H54 (cell line): ENCODE measurements at places on chromosomes 1 and 21.
A peak's percentile ranks its signal among the peaks of the same experiment; 100 is the strongest.

GRCh38 chr1:211329764-211330201, 3.1 kb downstream of the TRAF5 start:
- DNase-seq, result no peak

- DNase-seq, result peak; percentile 49
Measured at GRCh38 chr1:206021626-206022365, 1.9 kb downstream of the CTSE start.

GRCh38 chr1:93566227-93566626, 115.4 kb downstream of the BCAR3 start:
- DNase-seq, result no peak

GRCh38 chr1:52662645-52663313, 29.8 kb downstream of the SHISAL2A start:
- DNase-seq, result peak; percentile 43

DNA sequence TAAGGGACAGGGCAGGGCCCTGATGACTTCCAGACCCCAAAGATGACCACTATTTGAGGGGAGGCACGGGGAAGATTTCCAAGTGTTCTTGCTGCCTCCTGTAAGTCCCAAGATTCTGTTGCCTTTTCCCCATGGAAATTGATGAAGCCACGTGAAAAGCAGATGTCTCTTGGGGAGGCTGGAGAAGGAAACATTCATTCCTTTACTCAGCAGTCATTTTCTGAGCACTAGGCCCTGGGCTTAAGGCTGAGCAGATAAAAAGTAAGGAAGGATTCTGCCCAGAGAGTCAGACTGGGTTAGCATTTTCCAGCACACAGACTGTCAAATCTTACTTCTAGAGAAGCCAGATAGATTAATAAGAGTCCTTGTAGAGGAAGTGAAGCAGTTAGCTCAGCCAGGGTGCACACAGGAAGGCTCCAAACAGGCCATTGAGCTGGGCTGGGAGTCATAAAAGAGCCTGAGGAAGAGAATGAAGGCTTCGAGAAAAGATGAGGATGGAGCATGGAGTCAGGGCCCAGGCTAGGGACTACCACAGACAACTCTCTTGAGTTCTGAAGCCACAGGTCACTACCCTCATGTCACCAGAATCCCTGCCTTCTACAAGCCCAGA, 10.1 kb downstream of the EXTL1 start:
- no peak for DNase-seq

- peak; percentile 32 for DNase-seq
Measured at GRCh38 chr1:220680085-220680687, 10.0 kb upstream of the C1orf115 start.

DNA sequence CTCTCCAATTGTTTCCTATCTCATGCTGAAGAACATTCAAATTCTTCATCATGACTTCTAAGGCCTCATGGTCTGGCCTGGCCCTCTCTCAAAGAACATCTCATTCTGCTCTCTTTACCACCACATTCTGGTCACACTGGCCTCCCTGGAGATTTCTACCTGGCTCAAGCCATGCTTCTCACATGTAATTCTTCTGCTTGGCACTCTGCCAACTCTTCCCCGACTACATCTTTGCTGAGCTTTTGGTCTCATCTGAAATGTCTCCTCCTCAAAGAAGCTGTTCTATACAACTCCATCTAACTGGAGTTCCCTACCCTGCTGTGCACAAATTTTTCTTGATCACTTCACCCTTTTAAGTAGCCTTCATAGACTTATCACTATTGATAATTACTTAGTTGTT, 1.4 kb upstream of the TBX19 start:
- no peak for DNase-seq

DNA sequence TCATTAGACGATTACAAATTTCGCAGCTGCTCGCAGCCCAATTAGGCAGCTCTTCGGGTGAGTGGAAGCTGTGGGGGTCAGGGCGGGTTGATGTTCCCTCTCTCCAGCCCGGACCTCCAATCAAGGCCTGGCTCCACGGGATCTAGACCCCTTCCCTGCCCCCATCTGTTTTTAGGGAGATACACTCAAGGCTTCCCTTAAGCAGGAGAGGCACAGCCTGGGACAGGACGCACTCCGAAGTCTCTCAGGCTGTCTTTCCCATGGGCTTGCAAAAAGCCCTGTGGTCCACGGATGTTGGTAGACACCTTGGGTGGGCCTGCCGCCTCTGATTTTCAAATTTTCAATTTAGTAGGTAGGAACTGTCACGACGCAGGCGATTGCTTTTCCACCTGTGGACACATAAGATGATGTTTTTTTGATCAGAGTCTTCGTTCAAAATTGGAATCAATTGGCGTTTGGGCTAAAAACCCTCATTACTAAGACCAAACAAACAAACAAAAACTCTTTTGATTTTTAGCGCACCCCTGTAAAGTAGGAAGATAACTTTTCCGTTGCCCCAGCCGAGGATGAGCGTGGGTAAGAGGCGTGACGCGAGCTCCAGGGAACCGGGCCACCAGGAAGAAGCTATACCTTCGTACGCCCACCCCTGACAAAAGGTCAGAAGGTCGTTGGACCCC, 2.5 kb upstream of the LHX8 start:
- no peak for DNase-seq

- no peak for DNase-seq
Measured at GRCh38 chr1:119646521-119647227, 1.4 kb downstream of the ZNF697 start.

DNA sequence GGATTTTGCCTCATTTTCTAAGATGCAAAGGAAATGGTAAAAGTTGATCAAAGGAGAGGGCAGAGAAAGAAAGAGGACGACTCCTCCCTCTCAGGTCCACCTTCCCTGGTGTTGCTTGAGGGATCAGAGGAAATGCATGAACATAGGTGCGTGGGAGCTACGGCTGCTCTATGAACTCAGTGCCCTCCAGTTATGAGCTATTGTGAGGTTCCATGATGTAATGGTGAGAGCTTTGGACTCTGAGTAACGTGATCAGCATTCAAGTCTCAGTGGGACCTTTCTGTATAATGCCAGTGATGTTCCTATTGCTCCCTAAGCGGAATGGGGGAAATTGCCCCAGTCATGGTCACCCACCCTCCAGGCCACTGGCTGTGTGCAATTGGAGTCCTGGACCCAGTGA, 25.9 kb upstream of the NBPF3 start:
- DNase-seq, result no peak

GRCh38 chr21:45445369-45445768, 40.4 kb downstream of the COL18A1 start:
- no peak for DNase-seq

DNA sequence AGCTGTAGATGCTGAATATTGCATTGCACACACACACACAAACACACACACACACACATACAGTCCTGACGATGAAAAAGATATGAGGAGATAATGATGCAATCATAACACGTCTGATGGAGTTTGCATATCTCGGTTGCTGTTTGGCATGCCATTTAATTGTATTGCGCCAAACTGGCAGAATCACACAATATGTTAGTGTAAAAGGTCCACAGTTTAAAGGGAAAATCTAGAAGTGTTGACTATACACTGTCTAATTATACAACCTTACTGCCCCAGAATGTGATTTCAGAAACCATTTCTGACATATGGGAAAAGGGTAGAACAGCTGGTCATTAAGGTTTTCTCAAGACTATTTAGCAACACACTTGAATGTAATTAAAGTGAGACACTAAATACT, 123.7 kb upstream of the PROX1 start:
- no peak for DNase-seq

DNA sequence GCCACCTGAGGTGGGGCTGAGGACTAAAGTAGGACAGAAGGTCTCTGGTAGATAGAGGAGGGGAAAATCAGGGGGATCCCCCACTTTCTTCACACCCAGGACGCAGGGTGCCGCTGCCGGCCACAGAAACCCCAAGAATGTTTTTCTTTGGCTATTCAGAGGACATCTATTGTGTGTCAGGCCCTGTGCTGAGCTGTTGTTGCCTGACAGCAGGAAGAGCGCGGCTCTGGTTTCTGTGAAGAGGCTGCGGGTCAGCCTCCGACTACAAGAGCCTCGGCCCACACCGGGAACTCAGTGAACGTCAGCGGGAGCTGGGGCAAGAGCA, 407 bp upstream of the PIGV start:
- DNase-seq, result no peak

- DNase-seq, result no peak
Measured at GRCh38 chr1:51669816-51670215, 52.9 kb downstream of the OSBPL9 start.

- no peak for DNase-seq
Measured at GRCh38 chr1:180528868-180529470, 26.6 kb upstream of the ACBD6 start.

- DNase-seq, result no peak
Measured at GRCh38 chr1:40712997-40713396, 21.5 kb downstream of the NFYC start.

DNA sequence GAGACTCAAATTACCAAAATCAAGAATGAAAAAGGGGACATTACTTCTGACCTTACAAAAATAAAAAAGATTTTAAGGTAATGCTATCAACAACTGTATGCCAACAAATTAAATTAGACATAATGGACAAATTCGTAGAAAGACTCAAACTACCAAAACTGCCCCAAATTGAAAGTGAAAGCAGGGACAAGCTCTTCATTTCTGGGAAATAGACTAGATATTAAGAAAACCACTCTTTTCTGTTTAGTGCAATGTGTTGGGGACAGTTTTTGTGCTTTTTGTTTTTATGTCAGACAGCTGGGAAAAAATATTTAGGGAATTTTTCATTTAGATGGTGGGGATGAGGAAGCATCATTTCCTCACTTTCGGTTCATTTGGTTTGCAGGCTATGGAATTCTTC, 4.9 kb upstream of the GBP1 start:
- DNase-seq, result no peak

GRCh38 chr1:31272369-31272768, 24.2 kb downstream of the SNRNP40 start:
- DNase-seq, result no peak

GRCh38 chr1:231187571-231187970, 25.7 kb downstream of the TRIM67 start:
- no peak for DNase-seq

DNA sequence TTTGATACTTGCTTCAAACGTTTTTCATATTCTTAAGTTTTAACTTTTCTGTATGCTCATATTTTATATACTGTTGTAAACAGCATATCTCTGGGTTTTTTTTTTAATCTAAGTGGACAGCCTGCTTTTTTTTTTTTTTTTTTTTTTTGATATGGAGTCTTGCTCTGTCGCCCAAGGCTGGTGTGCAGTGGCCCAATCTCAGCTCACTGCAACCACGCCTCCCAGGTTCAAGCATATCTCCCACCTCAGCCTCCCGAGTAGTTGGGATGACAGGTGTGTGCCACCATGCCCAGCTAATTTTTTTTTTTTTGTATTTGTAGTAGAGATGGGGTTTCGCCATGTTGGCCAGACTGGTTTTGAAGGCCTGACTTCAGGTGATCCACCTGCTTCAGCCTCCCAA, 1.2 kb downstream of the TBCE start:
- no peak for DNase-seq

DNA sequence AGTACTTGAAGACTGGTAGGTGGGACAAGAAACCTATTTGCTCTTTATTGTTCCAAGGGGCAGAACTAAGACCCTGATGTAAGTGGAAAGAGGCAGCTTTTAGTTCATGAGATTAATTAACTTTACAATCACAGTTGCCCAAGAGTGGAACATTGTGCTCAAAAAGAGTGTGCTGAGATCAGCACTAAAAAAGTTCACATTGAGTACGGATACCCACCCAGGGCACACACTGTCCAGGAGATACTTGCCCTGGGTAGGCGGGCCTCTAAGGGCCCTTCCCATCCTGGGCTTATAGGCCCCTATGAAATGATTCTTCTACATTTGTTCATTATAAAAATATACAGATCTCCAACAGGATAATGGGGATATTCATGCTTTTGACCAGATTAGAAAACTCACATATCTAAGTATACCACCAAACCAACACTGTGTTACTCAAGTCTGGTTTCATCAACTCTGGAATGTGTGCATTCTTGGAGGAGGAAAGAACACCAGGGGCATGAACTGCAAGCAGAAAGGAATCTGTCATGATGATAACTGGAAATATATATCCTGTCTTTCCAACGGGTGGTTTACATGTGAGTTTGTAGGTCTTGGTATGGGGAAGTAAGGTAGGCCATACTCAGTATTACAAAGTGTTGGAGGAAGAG, 626.2 kb downstream of the SMYD3 start:
- no peak for DNase-seq

DNA sequence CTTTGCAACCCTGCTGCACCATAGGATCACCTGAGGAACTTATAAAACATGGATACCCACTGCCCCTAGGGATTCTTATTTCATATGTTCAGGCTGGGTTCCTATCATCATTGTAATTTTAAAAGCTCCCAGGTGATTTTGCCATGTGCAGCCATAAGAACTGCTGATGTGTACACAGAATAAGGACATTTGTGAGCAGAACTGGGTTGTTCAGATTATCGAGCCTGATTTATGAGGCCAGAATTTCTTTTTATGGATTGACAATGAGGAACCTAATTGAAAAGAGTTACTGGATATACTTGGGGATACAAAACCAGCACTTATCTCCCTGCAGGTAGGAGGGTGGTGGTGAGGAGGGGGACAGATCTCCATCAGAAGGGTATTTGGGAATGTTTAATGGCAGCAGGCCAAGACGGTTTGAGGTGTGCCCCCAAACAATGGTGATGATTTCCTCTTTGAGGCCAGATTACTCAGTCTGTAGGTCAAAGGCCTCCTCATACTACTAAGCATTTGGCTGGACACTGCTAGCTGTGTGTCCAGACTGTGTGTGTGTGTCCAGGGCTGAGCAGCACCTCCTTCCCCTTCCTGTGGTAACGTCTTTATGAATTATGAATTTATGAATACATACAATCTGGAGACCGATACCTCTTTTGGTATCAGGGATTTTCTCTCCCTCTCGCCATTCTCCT, 18.9 kb downstream of the NOS1AP start:
- DNase-seq, result no peak

GRCh38 chr1:44251989-44252671, 38.9 kb downstream of the DMAP1 start:
- no peak for DNase-seq

- DNase-seq, result no peak
Measured at GRCh38 chr1:223363057-223363855, 720 bp downstream of the SUSD4 start.

DNA sequence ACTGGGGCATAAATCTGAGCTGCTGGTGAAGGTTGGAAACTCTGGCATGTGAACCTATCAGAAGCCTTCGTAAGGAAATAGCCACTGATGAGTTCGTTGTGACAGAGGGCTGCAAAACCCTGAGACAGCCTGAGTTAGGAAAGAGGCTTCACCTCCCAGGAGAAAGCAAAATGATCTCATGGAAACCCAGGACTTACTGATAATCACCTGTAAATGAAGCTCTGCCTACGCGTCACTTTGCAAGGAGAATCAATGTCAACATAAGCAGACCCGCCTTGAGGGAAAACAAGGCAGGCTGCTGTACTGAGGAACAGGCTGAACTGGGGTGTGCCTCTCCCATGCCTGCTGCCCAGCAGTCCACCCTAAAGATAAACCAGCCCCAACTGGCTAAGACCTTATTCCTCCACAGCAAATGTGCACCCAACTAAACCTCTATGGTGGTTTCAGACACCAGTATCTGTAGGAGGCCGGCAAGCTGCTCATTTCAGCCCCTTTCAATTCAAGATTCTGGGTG, 46.8 kb upstream of the SLC44A3 start:
- no peak for DNase-seq

- no peak for DNase-seq
Measured at GRCh38 chr1:99240621-99241020, 23.7 kb upstream of the PLPPR4 start.
